ENCODE measurements at places on chromosomes 3 and 15. TPM values are rescaled to one million over a fixed set of nuclear protein-coding genes. Genes with fewer than 3 reads are reported as not detected.

BSN gene
- total RNA-seq, result 0.38 TPM

RAD51 gene
- not detected for total RNA-seq

PLXND1 gene
- 214 TPM for total RNA-seq

FYTTD1 gene
- 52.0 TPM for total RNA-seq

INKA1 gene
- total RNA-seq, result 3.1 TPM

SI gene
- total RNA-seq, result not detected

DZIP1L gene
- total RNA-seq, result 17.0 TPM

SPTBN5 gene
- total RNA-seq, result 0.82 TPM

CHDH gene
- total RNA-seq, result 0.66 TPM

CAV3 gene
- total RNA-seq, result not detected

GCSAM gene
- 0.44 TPM for total RNA-seq

MED12L gene
- 0.33 TPM for total RNA-seq

FRMD5 gene
- not detected for total RNA-seq

CCK gene
- total RNA-seq, result not detected

MRPL3 gene
- 59.8 TPM for total RNA-seq

TM4SF1 gene
- total RNA-seq, result 50.6 TPM

Data from subcutaneous adipose tissue (tissue), 4 donors.